Mesenteric fat pad (tissue), 1 donor: ENCODE measurements at places on chromosomes 11 and 22. TPM values are rescaled to one million over a fixed set of nuclear protein-coding genes. Genes with fewer than 3 reads are reported as not detected.

The SLC6A5 gene
- not detected for total RNA-seq

The HOATZ gene
- total RNA-seq: not detected

The CRYBB3 gene
- total RNA-seq: not detected

The OTOG gene
- not detected for total RNA-seq

GRCh38 chr22:46145361-46145851 lies 4.9 kb upstream of the PPARA start:
- DNase-seq: no peak

DNA sequence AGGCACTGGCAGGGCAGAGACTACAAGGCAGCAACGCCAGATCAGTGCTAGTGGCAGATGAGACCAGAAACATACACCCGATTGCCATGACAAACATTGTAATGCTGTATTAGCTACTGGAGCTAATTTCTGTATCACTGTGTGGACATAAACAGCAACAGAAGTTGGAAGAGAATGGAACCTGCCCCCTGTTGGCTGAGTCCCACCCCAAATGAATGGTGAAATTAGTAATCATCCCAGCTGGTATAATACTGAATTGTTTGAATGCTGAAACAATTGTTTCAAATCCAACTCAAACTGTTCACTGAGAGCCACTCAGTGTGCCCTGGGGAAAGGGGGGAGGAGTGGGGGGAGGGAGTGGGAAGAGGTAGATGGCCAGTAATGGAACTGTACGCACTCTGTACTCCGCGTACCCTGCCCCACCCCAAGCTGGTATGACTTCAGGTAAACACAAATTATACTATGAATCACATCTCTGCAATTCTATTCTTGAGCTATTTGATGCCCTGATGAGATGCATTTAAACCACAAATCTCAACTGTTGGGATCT lies 11.2 kb upstream of the BIRC3 start:
- no peak for DNase-seq

DNA sequence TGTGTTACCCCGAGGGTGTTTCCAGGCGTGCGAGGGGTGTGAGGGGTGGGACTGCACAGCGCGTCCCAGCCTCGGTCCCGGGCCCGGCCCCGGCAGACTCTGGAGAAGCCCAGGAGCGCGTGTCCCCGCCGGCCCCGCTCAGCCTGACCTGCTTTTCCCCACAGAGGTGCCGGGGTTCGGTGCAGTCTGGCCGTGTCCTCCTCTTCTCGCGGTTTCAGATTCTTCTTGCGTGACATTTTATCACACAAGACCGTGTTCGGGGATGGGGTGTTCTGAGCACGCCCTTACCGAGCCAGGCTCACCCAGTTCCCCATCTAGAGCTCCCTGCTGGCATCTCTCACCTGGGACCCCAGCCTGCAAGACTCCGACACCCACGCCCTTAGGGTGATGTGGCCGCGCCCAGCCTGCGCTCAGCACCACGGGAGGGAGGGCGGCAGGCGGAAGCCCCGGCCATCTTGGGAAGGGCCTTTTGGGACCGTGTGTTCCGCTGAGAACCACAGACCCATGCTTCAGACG lies 775.6 kb downstream of the BRD1 start:
- DNase-seq: peak; percentile 67

DNA sequence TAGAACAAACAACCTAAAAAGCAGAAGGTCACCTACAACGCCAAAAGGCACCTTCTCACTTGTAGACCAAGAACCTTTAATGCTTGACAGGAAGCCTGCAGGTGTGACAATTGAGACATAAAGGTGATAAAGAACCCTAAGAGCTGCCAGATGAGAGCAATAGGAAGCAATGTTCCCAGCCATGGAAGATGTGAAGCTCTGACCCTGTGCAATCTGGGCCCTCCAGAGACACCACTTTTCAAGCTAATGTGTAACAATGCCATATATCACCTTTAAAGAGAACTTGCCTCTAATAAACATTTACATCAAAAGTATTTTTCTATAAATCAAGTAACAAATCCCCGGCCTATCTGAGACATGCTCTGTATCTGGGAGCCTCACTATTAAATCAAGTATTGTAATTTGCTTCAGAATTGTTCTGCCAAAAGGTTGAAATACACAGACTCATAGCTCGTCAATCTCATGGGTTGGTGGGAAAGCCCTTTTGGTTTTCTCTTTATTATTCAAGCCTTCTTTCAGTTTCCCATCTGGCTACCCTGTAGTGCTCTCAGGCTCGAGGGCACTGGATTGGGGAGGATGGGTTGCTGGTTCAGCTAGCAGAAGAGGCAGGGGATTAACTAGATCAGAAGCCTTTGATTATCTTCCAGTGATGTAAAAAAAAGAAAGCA lies 368.9 kb downstream of the BUD13 start:
- DNase-seq: no peak

GRCh38 chr11:55811067-55811466 lies at the start of gene OR5L1:
Gene OR5L1 (plus strand): TSS chr11:55811367. CDS start chr11:55811467, 100 bp downstream.
- no peak for DNase-seq

DNA sequence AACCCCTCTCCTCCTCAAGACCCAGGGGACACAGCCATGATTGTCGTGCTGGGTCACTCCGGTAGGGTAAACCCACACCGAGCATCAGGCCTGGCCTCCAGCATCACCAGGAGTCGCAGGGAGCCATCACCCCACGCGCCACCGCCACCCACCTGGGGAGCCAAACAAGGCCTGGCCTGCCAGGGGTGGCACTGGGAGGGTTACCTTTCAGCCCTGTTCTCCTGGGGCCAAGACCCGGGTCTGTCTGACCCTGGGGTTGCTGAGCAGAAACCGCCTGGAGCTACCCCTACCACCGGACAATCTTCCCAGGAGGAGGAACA lies 39.3 kb upstream of the NNMT start:
- DNase-seq: no peak

DNA sequence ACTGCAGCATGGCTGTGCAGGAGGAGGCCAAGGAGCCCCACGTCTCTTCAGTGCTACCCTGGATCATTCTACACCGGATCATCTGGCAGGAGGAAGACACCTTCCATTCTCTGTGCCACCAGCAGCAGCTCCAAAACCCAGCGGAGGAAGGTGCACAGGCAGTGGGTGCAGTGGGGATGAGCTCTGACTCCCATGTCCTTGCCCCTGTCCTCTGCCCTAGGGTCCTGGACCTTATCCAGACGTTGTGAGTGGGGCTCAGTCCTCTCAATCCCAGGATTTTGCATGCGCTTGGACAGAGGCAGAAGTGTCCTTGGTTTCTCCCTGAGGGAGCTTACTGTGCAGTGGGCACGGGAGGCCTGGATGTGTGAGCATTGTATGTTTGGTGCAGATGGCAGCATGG lies 61.3 kb downstream of the CABIN1 start:
- DNase-seq: peak; percentile 45

DNA sequence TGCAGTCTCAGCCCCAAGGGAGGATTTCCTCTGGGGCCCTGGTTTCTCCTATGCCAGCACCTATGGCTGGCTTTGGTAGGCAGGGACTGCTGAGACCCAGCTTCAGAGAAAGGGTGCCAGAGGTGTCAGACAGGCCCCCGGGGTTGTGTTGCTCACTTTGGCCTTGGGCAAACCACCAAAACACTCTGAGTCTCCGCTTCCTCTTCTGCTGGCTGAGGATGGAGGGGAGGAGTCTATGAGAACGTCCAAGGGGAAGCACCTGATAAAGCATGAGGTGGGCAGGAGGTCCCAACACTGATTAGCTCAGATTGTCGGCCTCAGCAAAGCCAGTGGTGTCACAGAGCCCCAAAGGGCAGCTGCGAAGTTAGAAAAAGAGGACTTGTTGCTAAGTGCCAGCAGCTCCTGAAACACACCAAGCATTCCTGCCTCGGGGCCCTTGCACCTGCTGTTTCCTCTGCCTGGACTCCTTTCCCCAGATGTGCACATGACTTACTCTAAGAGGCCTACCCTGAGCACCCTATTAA lies 10.5 kb downstream of the SMTNL1 start:
- no peak for DNase-seq

DNA sequence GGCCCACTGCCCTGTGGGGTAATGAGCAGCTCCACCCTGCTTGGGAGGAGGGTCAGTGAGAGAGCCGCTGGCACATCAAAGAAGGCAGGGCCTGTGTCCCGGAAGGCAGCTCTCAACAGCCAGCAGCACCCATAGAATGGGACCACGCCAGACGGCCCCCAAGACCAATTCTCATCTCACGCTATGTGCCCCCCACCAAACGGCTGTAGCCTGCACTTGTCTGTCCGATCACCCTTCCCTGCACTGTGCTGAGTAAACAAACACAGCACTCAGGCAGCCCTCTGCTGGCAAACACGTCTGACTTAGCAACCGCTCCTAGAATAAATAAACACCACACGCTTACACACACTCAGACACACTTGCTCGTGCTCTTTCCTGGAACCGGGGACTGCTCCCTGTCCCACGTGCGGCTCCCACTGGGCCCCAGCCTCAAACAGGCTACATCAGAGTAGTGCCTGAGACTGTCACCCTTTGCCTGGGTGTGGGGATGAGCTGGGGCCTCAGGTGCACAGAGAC lies 53.2 kb upstream of the CDON start:
- no peak for DNase-seq

DNA sequence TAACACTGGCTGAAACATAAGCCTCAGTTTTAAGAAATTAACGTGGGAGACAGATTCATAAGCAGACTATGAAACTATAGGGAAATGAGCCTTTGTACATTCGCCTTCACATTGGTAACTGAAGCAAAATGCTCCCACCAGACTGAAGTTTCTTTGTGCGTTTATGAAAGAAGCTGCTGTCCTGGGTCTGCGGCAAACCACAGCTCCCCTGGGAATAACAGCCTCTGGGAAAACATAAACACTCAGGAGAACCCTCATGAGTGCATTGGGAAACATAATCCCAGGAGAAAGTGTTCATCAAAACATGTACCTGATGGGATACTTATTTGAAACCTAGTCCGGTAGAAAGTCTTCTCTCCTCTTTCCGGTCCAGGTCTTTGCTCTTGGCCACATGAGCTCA lies 193.1 kb upstream of the LARGE1 start:
- DNase-seq: no peak

DNA sequence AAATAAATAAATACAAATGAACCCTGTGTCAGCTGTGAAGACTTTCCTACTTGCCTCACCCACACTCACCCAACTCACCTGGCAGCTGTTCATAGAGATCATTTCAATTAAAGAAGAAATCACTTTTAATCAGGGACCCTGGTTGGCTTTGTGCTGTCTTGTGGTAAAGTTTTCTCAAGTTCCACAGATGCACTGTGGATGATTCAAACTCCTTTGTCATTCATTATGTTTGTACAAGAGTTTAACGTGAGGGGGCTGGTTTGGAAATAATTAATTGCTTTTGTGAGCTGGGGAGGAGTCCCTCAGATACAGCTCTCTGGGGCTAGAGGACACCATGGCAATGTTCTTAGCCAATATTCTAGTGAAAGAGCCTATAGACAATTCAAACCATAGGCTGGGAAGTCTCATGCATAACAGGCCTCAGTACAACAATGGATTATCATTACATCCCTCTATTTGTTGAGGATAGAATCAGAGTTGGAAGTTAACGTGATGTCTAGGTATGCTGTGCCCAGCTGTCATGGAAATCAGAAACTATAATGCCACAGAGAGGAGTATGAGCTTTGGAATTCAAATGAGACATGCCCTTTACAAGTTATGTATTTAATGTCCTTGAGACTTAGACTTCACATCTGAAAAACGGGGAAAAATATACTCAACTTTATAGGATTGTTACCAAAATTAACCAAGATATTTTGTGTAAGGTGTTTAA lies 698.5 kb downstream of the KCNA4 start:
- DNase-seq: no peak

DNA sequence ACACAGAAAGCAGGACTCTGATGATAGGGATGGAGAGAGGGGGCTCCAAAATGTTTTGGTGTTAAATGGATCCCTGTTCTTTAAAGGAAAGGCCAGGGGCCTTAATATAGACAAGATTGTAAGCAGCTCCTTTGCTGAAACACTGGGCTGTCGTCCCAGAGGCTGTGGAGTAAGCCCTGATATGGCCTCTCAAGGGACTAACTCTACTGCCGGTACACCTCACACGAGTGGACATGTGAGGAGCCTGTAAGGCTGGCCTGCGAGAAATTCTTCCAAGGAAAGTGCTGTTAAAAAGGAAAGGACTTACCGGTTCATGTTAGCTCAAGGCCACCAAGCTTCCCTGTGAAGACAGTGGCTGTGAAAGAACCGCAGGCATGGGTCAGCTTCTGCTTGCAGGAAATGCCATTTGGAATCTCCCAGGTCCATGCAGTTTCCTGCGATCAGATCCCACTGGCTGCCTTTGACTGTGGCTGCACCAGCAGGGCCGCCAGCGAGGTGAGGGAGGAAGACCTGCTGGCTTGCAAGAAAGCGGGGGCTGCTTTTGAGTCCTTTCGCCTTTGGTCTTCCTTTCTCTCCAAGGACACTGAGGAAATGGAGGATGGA lies 106.6 kb downstream of the PRR5L start:
- DNase-seq: no peak

- DNase-seq: no peak
Measured at GRCh38 chr11:68399916-68400315, 60.6 kb upstream of the PPP6R3 start.

- no peak for DNase-seq
Measured at GRCh38 chr22:37349043-37349814, 66.9 kb downstream of the CYTH4 start.

- DNase-seq: no peak
Measured at GRCh38 chr11:44561275-44561805, 4.1 kb upstream of the CD82 start.

DNA sequence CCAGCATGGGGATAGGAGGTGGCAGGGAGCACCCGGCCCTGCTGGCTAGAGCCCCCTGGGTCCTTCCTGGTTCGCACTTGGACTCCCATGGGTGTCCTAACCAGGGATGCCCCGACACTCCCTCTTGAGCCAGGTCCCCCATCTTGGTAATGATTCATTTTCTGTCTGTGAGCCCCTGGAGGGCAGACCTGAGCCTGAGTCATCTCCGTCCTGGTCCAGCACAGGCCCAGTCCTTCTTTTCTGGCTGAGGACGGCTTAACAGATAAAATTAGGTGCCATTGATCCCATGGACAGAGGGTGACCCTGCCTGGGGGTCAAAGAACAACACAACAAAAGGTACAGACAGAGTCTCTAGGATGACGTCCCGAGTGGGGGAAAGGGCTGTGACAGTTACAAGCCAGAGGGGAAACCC lies 3.5 kb downstream of the RHOD start:
- no peak for DNase-seq

GRCh38 chr11:87971354-87971753 lies 203.9 kb downstream of the RAB38 start:
- DNase-seq: no peak

DNA sequence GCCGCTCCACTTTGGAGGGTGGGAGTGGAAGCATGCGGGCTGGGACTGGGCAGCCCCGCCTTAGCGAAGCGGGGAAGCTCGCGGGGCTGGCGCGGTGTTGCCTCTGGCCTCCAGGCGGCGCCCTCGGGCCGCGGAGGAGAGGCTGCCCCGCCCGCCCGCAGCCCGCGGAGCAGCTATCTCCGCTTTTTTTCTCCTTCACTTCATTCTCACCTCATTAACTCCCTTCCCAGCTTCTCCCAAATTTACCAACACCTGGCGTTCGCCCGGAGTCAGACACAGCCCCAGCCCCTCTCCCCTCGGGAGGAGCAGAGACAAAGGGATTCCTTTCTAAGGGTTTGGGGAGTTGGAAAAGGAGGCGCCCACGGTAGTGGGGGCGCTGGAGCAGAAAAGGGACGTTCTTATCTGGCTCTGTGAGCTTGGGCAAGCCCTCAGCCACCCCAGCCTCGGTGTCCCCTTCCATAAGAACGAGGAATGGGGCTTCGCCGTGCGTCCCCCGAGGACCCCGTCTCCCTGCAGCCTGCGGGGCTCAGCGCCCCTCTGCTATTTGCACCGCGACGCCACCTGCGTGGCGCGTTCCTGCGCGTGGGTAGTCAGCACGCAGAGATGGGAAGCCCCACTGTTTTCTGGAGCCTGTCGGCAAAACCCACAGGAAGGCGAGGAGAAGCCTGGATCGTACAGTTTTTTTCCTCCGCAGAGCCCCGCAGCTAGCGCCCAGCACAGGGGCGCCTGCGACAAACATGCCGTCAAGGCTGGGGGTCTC lies 1.5 kb upstream of the WNT11 start:
- no peak for DNase-seq
